ENCODE measurements at places on chromosomes 12 and 14.
A peak's percentile ranks its signal among the peaks of the same experiment; 100 is the strongest.

DNA sequence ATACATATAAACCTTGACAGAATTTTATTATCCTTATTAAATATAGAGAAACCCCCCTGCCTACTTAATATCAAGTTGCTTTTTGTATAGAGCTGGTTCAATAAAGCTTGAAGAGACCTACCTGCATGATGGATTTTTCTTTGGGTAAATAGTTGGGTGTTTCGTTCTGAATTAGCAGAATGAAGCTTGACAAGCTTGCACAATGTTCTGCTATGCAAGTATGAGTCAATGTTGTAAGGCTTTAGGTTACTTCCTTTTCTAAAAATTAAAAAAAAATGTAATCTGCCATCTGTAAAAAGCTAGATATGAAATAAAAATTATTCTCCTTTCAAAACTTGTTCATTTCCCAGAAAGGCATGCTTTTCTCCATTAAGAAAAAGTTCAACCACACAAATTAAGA, 1662.6 kb upstream of the SEL1L start:
- DNase-seq: no peak

- no peak for DNase-seq
These were observed 1.3 kb downstream of the AP1G2 start for GRCh38 chr14:23566112-23566777.

DNA sequence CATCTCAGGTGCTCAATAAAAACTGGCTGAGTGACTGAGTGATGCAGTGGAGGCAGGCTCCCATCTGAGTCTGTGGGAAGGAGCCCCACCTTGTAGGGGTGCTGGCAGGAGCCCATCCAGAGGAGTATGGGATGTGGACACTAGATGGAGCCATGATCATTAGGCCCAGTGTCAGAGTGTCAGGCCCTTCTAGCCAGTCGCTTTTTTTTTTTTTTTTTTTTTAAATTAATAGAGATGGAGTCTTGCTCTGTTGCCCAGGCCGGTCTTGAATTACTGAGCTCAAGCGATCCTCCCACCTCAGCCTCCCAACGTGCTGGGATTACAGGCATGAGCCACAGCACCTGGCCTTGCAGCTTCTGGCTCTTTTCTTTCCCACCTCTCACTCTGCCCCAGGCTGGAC, 11.5 kb downstream of the RITA1 start:
- peak; percentile 69 for DNase-seq

DNA sequence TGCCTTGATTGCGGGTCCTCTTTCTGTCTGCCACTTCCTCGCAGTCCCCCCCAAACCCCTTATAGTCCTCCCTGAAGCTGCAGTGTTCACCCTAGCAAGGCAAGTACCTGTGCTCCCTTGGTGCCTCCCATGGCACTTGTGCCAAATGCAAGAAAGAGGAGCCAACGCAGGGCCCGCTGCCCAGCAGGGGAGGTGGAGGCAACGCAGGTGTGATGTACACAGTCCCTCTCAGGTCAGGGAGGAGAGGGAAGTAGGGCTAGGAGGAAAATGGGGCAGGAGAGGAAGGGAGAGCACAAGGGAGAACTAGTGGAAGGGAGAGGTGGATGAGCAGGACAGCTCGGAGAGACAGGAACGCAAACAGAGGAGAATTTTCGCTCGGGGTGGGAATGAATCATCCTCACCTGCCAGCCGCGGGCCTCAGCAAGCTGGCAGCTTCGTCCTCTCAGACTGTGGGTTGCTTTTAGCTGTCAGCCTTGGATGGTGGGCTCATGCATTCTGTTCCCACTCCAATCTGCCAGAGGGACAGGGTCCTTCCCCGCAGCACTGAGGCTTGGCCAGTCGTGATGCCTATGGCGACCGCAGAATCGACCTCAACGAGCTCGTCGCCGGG, 357.0 kb downstream of the CACNA1C start:
- DNase-seq: no peak

DNA sequence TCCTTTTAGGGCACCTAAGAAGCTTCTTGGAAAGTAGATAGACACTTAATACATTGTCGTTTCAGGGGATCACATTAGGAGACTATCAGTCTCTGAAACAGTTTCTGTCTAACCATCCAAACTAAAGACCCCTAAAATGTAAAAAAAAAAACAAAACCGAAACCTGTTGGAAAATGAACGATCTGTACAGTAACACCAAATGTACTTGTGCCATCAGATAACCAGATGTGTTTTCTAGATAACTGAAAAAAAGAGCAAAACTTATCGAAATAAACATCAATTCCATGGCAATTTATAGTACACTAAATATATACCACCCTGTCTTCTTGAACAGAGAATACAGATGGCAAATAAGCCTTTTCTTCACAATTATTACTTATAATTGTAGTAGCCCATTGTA, 2.1 kb downstream of the LDHB start:
- DNase-seq: no peak

DNA sequence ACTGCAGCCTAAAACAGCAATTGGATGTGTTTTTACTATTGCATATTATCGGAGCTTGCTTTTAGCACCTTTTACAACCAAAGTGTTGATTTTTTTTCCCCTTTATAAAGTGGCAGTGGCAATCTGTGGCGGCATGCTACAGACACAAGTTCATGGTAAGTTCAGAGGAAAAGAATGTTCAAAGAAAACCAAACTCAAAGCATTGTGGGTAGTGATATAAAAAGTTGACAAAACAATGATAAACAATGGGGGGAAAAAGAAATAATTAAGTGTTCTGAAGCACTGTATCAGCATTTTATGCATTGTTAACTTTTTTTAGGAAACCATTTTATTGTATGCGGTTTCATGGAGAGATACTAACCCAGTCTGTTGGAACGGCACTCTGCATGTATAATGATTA, 492.0 kb upstream of the SOX5 start:
- DNase-seq: no peak

- DNase-seq: no peak
These were observed 100.3 kb downstream of the LRIG3 start for GRCh38 chr12:58819985-58820384.

GRCh38 chr12:103855896-103856657, 15.0 kb upstream of the NT5DC3 start:
- no peak for DNase-seq

- DNase-seq: peak; percentile 73
These were observed 51.4 kb downstream of the A2M start for GRCh38 chr12:9064201-9064814.

GRCh38 chr12:8590842-8591545, 21.7 kb downstream of the AICDA start:
- DNase-seq: no peak

GRCh38 chr14:82657186-82657675, 1123.6 kb upstream of the SEL1L start:
- DNase-seq: no peak

DNA sequence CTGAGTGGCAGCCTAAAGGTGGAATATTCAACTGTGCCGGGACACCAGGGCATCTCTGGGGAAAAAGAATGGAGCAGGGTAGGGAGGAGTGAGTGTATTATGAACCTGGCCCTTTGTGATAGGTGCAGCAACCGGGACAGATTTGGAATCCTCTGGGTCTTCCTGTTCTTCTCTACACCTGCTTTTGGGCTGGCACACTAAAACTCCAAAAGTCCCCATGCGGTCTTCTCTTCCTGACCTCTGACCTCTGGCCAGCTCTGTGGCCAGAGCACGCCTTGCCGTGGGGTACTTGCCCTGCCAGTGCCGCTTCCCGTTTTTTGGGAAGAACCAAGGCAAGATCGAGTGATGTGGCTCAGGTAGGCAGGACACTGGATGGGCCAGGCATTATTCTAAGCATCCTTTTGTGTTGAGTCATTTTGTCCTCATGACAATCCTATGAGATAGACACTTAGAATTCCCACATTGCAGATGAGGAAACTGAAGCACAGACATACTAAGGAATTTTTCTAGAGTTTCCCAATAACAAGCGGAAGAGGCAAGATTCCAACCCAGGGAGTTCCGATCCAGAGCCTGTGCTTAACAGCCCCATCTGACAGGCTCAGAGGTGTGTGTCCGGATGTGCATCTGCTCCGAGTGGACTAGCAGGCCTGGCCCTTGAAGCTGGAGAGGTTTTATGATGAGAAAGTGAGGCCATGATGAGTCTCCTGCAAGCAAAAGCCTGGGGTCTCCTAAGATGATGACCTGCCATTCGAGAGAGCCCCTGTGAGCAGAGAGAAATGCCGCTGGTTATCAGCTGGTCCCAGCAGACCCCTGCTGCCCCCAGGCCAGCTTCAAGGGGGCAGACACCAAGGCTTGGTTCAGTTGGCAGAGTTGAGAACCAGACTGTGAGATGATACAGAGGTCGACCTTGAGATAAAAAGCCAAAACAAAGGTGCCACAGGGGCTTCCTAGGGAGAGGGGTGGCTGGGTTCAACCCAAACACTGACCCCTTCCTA, 67.9 kb upstream of the ESRRB start:
- DNase-seq: no peak

GRCh38 chr12:75872762-75873161, 158.8 kb downstream of the PHLDA1 start:
- DNase-seq: no peak

GRCh38 chr14:58899317-58899713, 261.6 kb downstream of the DACT1 start:
- no peak for DNase-seq

DNA sequence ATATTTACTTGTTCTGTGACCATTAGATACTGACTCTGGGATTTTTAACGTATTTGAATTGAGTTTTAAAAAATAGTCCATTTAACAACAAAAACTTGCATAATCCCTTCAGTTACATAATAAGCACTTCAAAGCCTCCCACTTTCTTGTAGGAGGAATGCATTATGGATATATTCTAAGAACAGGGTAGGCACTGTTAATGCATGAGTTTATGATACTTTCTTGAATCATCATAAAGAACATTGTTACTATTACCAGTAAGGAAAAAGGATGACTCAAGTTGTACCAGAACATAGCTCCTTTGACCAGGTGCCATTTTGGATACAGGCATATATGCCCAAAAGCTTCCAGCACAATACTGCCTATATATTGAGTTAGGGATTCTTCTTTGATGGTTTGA, 671.4 kb downstream of the GALC start:
- DNase-seq: no peak

DNA sequence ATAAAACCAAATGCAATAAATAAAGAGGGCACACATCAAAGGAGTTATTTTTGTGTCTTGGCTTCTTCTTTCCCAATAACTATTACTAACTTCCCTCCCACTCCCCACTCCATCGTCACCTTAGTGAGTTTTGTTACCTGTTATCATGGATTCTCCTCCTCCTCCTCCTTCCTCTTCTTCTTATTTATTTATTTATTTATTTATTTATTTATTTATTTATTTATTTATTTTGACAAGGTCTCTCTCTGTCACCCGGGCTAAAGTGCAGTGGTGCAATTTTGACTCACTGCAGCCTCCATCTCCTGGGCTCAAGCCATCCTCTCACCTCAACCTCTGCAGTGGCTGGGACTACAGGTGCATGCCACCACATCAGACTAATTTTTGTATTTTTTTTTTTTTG, 26.4 kb downstream of the WIF1 start:
- DNase-seq: no peak

GRCh38 chr14:77804592-77804991, 4.7 kb downstream of the ADCK1 start:
- DNase-seq: no peak

GRCh38 chr12:89861086-89861485, 152.4 kb upstream of the ATP2B1 start:
- no peak for DNase-seq

GRCh38 chr12:5140190-5140589, 96.5 kb downstream of the KCNA5 start:
- DNase-seq: no peak

DNA sequence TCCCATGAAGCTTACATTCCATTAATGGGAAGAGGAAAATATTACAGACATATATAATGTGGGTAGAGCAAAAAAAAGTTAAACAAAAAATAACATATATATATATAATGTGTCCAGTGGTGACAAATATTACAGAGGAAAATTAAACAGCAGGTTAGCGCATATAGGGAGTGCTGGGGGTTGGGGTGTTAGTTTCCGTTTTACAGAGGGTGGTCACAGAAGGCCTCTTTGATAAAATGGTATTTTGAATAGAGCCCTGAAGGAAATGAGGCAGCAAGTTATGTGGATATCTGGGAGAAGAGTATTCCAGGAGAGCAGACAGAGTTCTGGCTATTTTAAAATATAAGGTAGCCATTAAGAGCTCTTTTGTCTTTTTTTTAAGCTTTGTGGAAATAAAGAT, 73.2 kb downstream of the DCAF5 start:
- DNase-seq: no peak

- no peak for DNase-seq
These were observed 1267.6 kb downstream of the SLC16A7 start for GRCh38 chr12:60863421-60863820.

GRCh38 chr14:51823706-51824105, 36.7 kb upstream of the GNG2 start:
- no peak for DNase-seq

DNA sequence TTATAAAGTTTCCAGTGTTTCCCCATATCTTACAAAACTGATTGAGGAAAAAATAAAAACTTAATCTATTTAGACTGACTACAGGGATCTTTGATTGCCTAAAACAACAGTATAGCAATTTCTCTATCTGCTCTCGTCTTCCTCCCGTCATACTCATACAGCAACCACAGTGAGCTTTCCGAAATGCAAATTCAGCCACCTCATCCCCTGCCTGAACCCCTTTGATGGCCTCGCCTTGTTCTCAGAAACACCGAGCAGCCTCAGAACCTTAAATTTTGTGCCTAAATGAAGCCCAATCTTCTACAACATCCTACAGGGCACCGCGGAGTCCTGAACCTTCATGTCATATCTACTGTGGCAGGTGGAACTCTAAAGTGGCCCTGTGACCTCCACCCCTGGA, 223.7 kb upstream of the TMEM132C start:
- no peak for DNase-seq

DNA sequence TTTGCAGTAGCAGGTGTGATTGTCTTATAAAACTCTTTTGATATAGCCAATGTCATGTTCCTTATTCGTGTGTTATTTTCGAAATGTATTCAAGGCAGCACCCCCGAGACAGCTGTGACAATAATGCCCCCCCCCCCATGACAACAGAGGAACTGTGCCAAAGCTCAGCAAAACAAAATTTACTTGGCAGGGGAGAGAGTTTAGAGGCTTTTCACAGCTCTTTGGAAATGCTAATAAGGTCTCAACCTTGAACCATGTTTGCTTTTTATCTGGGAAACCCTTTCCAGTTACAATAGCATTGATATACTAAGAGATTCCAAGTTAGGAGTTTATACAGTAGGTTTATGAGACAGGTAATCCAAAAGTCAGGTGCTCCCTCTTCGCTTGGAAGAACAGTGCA, 56.4 kb upstream of the USP44 start:
- no peak for DNase-seq

GRCh38 chr14:28406196-28406595, 360.4 kb upstream of the FOXG1 start:
- DNase-seq: no peak

DNA sequence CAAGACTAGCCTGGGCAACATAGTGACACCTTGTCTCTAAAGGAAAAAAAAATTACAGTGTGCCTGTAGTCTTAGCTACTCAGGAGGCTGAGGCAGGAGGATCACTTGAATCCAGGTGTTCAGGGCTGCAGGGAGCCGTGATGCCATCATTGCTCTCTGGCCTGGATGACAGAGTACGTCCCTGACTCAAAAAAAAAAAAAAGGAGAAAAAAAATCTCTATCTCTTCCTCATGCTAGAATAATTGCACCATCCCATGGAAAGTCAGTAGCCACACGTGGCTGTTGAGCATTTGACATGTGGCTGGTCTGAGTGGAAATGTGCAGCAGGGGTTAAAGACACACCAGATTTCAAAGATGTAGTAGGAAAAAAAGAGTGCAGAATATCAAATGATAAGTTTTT, 3.8 kb downstream of the RILPL1 start:
- no peak for DNase-seq

GRCh38 chr12:22334410-22335100, at the start of gene ST8SIA1:
TSS of gene ST8SIA1 (minus strand) at chr12:22334707. CDS start at chr12:22334232, 475 bp downstream.
- peak; percentile 77 for DNase-seq

- no peak for DNase-seq
These were observed 87.6 kb downstream of the SLC15A5 start for GRCh38 chr12:16189849-16190248.

Measured in left hindlimb (tissue), 1 donor.